Mesenchymal stem cell (in vitro differentiated cells and primary cell): ENCODE measurements at places on chromosomes 4 and X.

DNA sequence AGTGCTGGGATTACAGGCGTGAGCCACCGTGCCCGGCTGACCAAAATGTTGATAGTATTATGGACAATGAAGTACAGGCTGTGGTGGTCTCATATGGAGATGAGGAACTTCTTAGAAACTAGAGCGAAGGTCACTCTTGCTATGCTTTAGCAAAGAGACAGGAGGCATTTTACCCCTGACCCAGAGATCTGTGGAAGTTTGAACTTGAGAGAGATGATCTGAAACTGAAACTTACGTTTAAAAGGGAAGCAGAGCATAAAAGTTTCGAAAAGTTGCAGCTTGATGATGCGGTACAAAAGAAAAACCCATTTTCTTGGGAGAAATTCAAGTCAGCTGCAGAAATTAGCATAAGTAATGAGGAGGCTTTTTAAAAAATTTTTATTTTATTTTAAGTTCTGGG is 8.5 kb upstream of the CTAG2 start:
- no peak for DNase-seq

DNA sequence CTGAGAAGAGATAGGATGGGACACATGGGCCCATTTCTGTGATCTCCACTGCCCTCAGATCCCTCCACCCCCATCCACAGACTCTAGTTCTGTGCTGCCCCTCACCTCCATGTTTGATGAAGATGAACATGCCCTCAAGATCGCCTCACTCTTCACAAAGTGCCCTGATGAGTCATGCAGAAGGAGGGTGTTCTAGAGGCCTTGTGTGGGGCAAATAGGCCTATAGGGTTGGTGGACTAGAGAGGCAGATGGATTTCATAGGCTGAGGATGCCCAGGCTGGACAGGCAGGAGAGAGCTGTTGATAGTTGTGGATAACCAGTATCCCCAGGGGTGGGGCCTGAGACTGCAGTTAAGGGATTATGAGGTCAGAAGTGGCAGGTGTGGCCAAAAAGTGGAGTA is at the start of gene CXorf65:
Gene CXorf65, minus strand, starts transcription at position 314 of the 400 bp plus-strand sequence. Its CDS starts 184 bp downstream, at position 130.
- DNase-seq: no peak

GRCh38 chr4:73693811-73694210 is 46.6 kb upstream of the CXCL8 start:
- DNase-seq: no peak

- no peak for DNase-seq
Measured at GRCh38 chrX:137171626-137172025, 137.8 kb upstream of the GPR101 start.

GRCh38 chrX:46647251-46647650 is 73.7 kb downstream of the CHST7 start:
- DNase-seq: no peak

GRCh38 chrX:153646620-153647373 is at the start of gene DUSP9:
TSS of gene DUSP9 (plus strand) at chrX:153647203. CDS start at chrX:153647954, 751 bp downstream.
- DNase-seq: peak; percentile 12

DNA sequence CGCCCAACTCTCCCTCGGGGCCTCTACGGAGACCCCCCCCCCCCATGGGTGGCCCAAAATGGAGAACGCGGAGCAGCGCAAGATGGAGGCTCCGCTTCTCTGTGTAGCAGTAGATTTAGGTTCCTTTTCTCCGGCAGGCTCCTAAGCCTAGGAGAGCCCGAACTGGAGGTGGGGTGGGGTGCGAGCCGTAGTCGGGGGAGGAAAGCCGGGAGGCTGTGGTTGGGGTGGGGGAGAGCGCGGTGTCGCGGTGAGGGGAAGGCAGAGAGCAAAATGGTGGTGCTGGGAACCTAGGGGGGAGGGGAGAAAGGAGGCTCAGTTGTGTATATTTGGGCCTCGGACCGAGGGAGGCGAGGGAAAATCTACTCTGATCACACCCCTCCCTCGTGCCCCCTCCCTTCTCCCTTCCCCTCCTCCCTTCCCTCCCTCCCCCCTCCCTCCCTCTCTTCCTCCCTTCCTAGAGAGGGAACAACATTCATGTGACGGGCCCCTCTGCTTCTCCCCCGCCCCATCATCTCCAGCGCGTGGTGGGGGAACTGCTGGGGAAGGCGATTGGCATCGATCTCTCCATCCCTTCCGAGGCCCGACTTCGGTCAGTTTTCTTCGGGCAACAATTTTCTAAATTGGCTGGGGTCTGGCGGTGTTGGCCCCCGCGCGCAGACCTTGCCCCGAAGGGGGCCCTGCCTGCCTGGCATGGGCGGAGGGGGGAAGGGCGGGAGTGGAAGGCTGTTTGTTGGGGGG is at the start of gene STAG2:
Gene STAG2, plus strand, starts transcription at position 439 of the 738 bp plus-strand sequence. CDS start 60,922 bp downstream, outside the sequence.
- DNase-seq: peak; percentile 93

- no peak for DNase-seq
Measured at GRCh38 chr4:105306158-105306781, 159.6 kb downstream of the TET2 start.

DNA sequence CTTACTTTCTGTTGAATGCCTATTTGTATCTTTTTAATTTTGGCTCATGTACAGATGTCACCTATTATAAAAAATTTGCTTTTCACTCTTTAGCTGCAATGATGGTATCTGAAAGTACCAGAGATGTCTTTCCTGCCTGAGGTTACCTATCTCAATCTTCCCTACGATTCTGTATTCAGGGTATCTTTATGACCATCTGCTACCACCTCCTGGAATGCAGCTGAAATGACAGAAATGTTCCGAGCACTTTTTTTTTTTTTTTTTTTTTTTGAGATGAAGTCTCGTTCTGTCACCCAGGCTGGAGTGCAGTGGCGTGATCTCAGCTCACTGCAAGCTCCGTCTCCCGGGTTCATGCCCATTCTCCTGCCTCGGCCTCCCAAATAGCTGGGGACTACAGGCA is 136.4 kb downstream of the REPS2 start:
- no peak for DNase-seq

- no peak for DNase-seq
Measured at GRCh38 chrX:140229191-140229590, 263.9 kb upstream of the CXorf66 start.

GRCh38 chr4:71689822-71690221 is 94.1 kb downstream of the GC start:
- DNase-seq: no peak

DNA sequence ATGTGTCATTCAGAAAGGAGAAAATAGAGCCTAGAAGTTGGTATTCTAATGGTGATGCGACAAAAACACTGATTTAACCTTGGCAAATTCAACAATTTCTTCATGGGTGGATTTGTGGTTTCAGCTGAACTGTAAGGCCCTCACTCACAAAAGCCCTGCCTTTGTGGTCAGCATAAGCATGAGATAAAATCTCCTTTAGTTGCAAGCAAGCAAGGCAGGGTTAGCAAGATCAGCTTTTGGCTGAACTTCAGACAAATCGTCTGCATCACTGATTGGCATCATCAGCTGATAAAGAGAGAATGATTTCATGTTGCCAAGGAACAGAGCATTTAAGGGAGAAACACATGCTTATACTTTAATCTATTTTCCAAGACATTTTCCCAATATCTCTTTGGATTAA is 2582.2 kb downstream of the PCDH7 start:
- peak; percentile 7 for DNase-seq

- peak; percentile 22 for DNase-seq
Measured at GRCh38 chrX:110442635-110443034, 84.0 kb downstream of the RTL9 start.

DNA sequence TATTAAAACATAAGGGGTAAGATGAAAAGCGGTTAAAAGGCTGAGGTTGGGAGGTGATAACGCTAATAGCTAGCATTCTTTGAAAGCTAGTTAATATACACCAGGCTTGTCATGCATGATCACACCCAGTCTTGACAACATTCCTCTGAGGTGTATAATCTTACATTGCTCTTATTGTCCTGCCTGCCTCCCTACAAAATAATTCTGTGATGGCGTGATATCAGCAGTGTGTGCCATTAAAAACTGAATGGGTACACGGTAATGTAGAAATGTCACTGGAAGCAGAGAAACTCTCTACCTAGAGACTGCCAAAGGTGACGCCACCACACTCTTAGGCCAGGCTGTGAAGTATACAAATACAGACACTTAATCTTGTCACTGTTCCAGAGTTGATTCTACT is 68.1 kb downstream of the DIAPH2 start:
- DNase-seq: no peak

DNA sequence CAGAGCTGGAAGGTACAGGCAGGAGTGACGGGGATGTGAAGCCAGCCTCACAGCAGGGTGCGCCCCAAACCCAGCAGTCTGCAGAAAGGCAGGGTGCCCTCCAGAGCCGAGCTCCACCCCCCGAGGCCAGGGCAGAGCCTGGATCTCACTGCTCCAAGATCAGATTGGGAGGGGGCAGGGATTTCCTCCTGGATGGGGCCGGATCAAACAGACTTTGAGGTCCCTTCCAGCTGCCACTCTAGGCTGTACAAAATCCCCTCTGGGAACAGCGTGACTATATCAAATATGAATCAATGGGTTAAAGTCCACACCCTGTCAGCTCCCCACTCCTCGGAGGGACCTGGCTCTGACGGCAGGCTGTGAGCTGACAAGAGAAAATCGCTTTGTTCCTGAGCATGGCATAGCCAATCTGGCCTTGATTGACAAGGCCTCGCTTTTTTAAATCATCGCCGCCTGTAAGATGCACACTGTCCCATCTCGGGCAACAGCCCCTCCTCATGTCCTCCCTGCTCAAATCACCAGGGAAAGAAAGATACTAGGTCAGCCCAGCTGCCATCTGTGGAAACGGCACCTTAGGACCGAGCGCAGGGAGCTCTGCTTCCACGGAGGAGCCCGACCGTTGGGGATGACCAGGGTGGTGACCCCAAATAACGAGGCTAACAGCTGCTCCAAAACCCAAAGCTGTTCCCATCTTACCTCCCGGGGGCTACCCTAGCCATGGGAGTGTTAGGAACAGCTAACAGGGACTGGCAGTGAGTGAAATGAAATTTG is 39.9 kb downstream of the PSAPL1 start:
- DNase-seq: no peak
